ENCODE measurements at places on chromosomes 7 and 10.

DNA sequence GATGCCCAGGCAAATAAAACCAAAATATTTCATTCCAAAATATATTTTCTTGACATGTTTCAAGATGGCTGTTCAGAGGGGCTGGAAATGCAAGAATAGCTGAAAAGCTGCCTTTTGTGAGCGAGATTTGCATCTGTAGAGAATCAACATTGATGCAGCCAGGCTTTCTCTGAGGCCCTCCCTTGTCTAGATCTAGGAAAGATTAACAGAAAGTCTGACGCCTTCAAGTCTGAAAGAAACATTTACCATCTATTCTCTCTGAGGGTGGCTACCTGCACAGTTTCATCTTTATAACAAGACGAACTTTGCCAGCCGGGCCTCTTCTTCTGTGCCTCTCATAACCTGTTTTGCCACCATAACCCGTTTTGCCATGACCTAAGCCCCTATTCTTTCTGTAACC is 170.2 kb downstream of the AKR1D1 start:
- DNase-seq = no peak

DNA sequence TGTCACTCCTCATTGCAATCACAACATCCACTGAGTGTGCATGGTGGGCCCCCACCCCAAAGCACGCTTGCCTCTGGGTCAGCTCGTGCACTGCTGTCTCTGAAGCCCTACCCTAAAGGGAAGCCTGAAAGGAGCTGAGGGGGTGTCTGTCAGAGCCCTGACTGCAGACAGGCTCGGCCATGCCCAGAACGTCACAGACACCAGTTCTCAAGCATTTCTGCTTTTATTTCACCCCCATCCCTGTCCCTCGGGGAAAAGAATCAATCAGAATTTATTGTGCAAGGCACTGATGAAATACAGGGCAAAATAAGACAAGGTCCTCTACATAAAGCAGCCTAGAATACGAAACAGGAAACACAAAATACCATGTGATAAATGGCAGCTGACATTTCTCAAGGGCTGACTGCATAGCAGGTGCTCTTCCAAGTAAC is 231.8 kb downstream of the WDR37 start:
- DNase-seq = no peak

- DNase-seq = no peak
These were observed 67.6 kb downstream of the DOCK1 start for GRCh38 chr10:126972635-126973414.

GRCh38 chr7:8515640-8516185 is 82.3 kb downstream of the NXPH1 start:
- no peak for DNase-seq

- no peak for DNase-seq
These were observed 155.5 kb upstream of the AHR start for GRCh38 chr7:17142831-17143541.

DNA sequence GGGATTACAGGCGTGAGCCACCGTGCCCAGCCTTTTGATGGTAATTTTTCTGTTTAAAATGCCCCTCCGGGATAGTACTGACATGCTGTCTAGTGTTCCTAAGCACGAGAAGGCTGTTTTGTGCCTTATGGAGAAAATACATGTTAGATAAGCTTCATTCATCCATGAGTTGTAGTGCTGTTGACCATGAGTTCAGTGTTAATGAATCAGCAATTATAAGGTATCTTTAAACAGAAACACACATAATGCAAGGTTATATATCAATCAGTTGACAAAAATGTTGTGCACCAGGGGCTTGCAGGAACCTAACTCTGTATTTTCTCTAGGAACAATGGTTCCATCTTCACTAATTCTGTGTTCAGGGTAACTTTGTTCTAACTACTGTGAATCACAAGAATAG is 30.8 kb upstream of the HECW1 start:
- no peak for DNase-seq

DNA sequence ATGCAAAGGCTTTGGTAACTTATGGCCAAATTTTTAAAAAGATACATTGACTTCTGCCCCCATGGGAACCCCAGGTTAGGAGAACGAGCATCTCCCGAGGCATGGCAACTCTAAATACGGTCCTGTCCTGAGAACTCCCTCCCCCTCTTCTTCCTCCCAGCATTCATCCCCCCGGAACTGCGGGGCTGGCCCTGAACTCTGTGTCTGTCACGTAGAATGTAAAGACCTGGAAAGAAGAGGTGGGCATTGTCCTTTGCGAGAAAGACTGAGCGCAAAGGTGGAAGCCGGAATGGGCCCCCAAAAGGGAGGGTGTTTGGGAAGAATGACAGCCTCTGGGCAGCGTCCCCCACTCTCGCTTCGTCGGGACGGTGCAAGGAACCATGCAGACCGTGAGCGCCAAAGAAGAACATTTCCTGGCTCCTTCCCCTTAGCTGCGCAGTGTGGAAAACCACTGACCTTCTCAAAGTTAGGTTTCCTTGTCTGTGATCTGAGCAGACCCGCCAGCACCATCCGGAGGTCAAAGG is 21.0 kb downstream of the SHH start:
- no peak for DNase-seq

DNA sequence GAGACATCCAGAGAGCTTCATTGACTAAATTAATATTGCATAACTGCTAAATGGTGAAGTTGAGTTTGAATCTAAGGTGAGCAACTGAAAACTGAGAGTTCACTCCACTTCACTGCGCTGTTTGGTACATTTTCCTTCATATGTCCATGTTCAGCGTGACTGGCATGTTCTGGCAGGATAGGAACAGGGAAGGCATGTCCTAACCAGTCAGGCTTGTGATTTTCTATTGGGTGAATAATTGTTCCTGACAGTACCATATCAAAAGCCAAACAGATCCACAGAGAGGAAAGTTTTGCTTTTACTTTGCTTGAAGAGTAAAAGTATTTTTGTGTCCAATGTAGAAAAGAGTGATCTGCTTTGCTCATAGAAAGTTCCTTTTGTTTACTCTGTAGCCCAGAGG is 53.2 kb downstream of the WDFY4 start:
- no peak for DNase-seq

GRCh38 chr10:60203993-60204618 is 185.6 kb downstream of the ANK3 start:
- no peak for DNase-seq

GRCh38 chr10:11141571-11142091 is 124.0 kb downstream of the CELF2 start:
- DNase-seq = no peak

DNA sequence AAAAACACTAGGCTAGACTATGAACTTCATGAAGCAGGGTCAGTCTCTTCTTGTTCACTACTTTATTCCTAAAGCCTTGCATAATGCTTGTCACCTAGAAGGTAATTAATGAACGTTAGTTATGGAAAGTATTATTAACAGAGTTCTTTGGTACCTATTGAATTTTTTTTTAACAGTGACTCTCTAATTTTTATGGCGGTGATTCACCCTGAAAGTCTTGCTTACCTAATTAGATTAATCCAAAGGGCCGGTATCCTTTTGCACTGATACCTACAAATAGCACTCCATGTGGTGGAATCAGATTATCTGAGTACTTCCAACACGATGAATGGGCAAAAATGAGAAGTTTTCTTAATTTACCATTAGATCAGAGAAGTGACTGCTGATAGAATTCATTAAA is 31.7 kb downstream of the STAM start:
- no peak for DNase-seq

- no peak for DNase-seq
These were observed 27.6 kb downstream of the SEMA3C start for GRCh38 chr7:80891259-80891544.

DNA sequence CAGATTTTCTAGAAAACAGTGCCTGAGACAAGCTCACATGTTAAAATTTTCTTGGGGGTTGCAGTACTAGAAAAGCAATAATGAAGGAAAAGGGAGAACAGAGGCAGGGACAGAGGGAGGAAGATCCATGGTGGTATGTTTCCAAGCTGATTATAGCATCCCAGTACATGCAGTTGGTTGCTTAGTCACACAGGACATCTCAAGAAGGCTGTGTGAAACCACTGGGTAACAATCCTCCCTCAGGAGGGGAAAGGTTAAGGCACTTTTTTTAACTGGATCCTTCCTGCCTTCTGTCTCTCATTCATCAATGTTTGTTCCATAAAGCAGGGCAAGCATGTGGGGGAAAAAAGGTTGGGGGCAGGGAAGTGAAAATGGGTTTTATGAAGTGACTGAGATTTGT is 6.1 kb upstream of the IMMP2L start:
- no peak for DNase-seq

- no peak for DNase-seq
These were observed 24.0 kb upstream of the HELLS start for GRCh38 chr10:94521276-94522250.

DNA sequence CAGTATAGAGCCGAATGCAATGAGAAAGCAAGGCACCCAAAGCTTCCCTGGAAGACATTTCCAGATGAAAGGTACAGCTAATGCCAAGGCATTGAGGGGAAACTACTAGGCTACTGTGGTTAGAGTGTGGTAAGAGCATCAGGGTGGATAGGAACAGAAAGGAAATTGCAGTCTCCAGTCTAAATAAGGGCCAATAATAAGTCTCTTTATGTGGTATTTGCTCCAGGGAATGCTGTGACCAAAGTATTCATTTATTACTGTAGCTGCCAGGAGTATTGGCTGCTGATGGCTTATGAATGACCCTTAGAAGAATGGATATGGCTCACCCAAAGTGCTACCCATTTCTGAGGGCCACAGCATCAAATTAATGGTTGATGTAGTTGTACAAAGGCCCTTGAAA is 30.1 kb upstream of the POT1 start:
- no peak for DNase-seq

DNA sequence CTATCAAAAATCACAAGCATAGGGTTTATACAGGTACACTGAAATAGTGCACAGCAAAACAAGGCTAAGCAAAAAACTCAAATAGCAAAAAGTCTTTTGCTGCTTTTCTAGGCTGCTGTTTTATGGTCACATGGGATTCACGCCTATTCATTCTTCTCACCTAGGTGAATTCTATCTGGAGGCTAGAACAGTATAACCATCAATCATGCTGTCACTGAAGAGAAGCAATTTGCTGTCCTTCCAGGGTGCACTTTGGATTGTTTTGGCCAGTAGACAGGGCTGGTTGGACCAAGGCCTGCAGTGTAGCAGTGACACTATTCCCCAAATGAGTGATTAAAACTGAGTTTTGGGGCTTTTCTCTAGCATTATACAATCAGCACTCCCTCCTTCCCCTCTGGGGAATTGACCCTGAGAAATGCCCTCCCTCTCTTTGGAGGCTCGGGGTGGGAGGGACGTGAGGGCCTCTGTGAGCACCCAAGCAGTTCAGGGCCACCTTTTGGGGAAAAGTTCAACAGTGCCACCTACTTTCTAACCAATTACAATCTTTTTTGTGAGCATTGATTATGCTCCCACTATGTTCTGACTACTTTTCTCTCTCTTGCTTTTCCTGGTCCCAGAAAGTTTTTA is 16.2 kb upstream of the SND1 start:
- no peak for DNase-seq

DNA sequence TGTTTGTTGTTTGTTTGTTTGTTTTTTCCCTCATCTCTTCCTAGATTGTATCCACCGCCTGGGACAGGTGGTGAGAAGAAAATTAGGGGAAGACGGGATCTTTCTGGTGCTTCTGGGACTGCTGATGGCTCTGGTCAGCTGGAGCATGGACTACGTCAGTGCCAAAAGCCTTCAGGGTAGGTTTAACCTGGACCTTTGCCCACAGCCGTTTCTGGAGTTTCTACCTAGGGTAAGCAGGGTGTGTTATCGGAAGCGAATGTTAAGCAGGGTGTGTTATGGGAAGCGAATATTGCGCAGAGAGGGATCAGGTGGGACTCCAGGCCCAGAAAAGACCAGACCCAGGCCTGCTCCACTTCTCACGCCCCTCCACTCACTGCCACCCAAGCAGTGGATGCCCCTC is 4.7 kb downstream of the CLCN1 start:
- no peak for DNase-seq

GRCh38 chr7:128847721-128848211 is 14.9 kb upstream of the ATP6V1F start:
- no peak for DNase-seq

- no peak for DNase-seq
These were observed 137.0 kb downstream of the GLCCI1 start for GRCh38 chr7:8105449-8106095.

- peak; percentile 47 for DNase-seq
These were observed 383 bp downstream of the MARVELD1 start for GRCh38 chr10:97713826-97714400.

DNA sequence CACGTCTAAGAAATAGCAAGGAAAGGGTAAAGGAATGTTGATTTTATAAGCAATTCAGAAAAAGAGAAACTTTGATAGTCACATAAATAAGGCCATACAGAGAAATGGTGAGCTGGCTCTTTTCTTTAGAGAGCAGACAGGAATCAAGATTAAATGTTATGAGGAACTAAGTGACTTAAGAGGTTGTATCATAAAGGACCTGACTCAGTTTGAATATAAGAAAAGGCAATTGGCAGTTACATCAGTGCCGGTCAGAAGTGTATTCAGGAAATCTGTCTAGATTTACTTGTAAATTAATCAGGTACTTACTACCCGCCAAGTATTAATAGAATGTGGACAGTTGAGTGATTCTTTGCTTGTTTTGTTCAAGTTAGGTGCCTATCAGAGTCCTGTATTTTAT is 2.1 kb downstream of the MRPL32 start:
- DNase-seq = no peak

- no peak for DNase-seq
These were observed 80.8 kb upstream of the LEP start for GRCh38 chr7:128160296-128160695.

DNA sequence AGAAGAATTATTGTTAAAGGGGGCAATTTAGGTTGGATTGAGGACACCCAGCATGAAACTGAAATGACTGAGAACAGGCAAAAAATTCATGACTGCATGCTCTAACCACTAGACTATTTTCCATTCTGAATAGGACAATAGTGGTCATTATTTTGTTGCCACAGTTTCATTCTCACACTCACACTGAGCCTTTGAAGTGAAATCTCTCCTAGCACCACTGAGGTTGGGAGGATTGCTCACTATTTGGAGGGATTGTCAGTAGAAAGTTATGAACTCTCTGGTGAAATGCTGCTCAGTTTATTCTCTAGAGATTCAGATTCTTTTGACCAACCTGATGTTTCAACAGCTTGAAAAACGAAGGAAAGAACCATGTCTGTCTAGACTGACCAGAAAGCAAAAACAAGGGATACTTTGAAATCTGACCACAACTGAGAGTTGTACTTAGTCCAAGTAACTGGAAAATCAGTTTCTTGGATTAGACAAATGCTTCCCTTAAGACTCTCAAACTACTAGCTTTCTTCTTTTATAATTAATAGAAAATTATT is 191.2 kb downstream of the DYNC1I1 start:
- no peak for DNase-seq

- no peak for DNase-seq
These were observed 1.3 kb downstream of the SORBS1 start for GRCh38 chr10:95559896-95560277.

- DNase-seq = no peak
These were observed 16.1 kb downstream of the HTRA1 start for GRCh38 chr10:122477436-122477835.

- no peak for DNase-seq
These were observed 990.3 kb downstream of the KCNMA1 start for GRCh38 chr10:76647301-76647700.

GRCh38 chr7:75536940-75537538 is 44.9 kb downstream of the SPDYE5 start:
- no peak for DNase-seq

- DNase-seq = no peak
These were observed 52.2 kb downstream of the TMEM178B start for GRCh38 chr7:141126107-141126506.

GRCh38 chr7:1510780-1511154 is 6.6 kb upstream of the INTS1 start:
- DNase-seq = no peak
